ENCODE measurements at places on chromosomes 11 and 22.

DNA sequence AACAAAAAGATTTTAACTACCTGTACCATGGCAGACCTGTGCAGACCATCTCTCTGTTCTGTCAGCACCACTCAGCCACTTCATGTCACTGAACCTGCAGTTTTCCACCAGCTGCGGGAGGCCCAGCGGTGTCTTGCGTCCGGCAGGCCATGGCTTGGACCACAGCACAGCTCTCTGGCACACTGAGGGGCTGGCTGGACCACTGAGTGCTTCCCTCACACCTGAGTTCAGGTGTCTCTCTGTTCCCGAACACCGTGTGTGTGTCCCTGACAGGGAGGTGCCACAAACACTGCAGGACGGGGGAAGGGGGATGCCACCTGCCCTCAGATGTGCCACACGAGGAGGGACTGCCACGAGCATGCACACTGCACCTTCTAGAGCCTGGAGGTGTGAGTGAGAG lies 17.7 kb downstream of the MOV10L1 start:
- DNase-seq, result no peak

DNA sequence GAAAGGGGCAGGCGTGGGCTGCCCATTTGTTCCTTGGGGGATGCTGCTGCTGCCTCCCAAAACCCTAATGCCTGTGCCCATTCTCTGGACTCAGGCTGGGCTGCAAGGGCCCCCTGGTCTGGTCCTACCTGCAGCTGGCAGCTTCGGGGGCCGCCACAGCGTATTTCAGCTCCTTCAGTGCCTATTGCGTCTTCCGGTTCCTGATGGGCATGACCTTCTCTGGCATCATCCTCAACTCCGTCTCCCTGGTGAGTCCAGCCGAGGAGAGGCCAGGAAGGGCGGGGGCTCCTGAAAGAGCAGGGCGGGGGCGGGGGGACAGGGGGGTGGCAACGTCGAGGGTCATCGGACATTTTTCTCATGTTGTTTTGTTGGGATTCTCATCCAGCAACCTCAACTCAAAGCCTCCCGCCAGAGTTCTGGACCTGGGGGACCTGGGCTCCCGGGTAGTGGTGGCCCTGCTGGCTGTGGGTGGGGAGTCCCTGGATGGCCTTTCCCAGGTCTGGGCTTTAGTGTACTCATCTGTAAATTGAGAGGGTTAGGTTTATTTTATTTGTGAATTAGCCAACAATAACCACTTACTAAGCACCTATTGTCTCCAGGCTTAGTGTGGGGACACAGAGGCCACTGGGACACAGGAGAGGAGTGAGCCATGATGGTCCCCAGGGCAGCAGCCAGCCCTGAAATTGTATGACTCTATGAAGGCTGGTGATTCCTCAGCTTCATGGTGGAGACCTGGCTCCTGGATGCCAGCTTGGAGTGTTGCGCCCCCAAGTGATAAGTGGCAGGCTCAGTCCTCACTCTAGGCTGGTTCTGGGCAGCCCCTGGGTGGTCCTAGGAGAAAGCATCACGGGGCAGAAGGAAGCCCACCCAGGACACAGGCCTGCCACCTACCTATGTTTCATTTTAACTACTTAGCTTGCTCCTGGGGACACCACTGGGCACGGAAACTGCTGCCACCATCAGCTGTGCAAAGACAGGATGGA lies 36.0 kb downstream of the CAPN1 start:
- no peak for DNase-seq

DNA sequence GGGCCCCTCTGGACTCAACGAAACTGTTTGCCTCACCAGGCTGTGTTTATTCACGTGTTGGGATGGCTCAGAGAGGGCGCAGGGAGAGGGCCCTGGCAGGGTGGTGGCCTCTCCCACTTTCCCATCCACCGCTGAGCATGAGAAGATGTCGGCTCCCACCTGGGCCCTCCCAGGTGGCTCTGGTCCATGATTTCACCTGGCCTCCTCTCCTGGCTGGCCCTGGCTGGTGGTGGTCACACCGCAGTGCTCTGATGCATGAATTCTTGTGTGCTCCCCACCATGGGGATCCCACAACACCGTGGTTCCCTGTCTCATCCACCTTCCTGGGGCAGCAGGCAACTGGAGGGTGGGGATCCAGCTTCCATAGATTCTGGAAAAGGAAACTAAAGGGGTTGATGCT lies 13.4 kb downstream of the RTL6 start:
- no peak for DNase-seq

DNA sequence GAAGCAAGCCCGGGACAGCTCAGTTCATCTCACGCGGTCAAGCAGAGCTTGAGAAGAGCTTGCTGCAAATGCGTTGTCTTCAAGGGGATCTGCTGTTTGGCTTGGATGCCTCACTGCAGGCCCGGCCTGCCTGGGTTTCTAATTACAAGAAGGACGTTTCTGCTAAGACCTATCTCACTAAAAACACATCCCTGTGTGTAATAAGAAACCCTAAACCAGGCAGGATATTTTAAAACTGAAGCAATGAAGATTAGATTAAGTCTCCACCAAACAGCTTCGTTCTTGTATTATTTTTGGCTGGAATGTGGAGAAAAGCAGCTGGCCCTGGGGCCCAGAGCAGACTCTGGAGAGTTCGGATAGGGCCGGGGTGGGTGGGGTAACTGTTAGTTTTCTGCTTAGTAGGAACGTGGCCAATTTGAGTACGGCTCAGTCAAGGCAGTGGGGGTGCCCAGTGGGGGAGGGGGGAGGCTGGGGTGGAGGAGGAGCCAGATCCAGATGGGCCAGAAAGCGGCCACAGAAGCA lies 6.0 kb downstream of the PKNOX2 start:
- no peak for DNase-seq

- no peak for DNase-seq
Observed at GRCh38 chr11:3102641-3102921, 45.4 kb upstream of the CARS1 start.

DNA sequence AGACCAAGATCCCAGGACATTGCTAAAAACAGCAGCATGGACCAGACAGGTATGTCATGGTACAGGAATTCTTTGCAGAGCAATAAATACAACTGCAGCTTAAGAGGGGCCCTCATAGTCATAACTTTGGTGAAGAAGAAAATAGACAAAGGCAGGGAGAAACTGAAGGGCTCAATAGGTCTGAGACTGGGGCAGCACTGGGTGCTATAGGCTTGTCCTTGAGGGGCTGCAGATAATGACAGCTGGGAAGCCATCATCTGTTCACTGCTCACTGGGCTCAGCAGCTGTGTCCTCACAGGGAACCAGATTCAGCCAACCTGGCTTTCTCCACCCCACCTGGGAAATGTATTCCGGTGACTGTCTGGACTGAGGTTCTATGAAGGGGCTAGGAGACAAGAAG lies 68.4 kb downstream of the ZNF280B start:
- no peak for DNase-seq

GRCh38 chr11:110955776-110956175 lies 243.5 kb upstream of the ARHGAP20 start:
- DNase-seq, result no peak
